Stimulated activated CD8-positive, alpha-beta memory T cell treated with anti-CD3 and anti-CD28 coated beads, Interleukin-2, amount 100 ng/mL, for 1 hour (primary cell): ENCODE measurements at places on chromosomes 7 and 10.

DNA sequence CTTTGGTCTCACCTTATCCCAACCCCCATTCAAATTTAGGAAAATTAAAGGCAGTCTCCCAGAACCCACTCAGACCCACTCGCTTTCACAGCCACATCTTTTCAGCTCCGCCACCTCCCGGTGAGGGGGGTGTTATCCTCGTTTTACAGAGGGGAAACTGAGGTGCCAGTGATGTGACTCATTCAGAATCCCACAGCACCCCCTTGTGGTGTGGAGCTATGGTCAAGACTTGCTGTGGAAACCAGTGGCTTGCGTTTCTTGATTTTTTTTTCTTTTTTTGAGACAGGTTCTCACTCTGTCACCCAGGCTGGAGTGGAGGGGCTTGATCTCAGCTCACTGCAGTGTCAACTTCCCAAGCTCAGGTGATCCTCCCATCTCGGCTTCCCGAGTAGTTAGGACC, 27.6 kb downstream of the SLC35G1 start:
- no peak for DNase-seq

DNA sequence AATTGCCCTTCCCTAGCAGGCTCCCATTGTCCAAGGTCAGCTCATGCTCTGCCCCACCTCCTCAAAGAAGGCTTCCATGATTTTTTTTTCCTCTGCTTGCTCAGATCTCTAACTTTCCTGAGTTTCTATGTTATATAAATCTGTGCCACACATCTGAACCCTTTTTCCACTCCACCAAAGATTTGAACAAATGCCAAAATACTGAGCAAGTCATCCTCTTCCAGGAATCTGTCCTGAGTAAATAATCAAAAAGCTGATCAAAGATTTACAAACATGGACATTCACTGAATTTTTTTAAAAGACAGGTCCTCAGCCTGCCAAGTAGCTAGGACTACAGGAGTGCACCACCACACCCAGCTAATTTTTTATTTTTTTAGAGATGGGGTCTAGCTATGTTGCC, 102.8 kb upstream of the ARID5B start:
- DNase-seq: no peak

GRCh38 chr7:154584352-154585252, 418.3 kb downstream of the PAXIP1 start:
- DNase-seq: no peak

DNA sequence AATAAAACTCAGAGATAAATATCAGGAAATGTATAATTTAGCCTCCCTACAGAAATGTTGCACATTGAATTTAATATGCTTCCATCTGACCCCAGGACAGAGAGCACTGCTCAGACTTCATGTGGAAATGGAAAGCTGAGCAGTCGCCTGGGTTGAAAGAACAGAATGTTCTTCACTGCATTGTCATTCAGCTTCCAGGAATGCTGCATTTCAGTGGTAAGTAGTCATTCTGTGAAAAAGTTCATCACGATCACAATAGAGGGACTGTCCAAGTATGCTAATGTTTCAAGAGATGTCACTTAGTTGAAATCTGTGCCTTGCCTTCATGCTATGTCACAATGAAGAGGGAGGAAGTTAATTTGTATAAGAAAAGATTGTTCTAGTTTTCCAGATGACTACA, 147.3 kb downstream of the NRCAM start:
- DNase-seq: no peak

DNA sequence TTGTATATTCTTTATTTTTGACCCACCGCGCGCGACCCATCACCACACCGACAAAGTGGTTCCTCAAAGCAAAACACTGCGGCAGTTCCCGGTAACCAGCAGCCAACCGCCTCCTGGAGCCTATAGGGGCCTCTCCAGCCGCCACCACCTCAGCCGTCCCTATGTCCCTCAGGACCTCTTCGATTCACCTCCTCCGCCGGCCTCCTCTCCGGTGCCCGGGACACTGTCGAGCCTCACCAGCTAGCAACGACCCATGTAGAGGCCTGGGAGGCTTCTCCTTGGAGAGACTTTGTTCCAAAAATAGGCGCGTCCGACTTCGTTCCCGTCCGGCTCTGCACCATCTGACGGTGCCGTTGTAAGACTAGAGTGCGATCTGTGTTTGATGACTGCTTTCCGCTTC, 158.8 kb downstream of the HGF start:
- DNase-seq: no peak

- no peak for DNase-seq
Observed at GRCh38 chr7:106520962-106521514, 139.9 kb downstream of the CCDC71L start.

DNA sequence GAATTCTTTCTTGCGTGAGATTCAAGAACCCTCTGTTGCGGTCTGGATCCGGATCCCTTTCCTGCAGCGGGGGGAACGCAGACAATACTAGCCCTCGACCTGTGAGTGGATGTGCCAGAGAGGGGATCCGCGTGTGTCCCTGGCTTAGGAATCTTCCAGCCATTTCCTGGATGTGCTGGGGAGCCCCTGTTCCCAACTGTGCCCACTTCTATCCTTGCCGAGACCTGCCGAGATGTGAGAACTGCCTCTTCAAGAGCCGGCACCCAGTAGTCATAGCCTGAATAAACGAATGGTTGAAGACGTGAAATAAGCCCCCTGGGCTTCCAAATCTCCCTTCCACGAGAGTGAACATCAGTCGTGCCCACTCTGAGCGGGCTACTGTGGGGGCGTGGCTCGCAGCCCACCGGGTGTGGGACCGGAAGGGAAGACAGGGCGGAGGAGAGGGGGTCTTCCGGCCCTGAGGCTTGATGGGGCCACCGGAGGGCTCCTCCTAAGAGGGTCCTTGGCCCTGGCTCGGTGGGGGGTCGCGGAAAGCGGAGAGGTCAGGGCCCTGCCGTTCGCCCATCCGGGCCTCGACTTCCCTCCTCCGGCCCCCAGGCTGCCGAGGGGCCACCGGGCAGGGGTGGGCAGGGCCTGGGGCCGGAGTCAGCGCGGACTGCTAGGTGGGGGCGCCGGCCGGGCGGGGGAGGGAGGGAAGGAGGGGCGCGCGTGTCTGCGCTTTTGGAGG, 1.3 kb upstream of the CCDC136 start:
- no peak for DNase-seq

DNA sequence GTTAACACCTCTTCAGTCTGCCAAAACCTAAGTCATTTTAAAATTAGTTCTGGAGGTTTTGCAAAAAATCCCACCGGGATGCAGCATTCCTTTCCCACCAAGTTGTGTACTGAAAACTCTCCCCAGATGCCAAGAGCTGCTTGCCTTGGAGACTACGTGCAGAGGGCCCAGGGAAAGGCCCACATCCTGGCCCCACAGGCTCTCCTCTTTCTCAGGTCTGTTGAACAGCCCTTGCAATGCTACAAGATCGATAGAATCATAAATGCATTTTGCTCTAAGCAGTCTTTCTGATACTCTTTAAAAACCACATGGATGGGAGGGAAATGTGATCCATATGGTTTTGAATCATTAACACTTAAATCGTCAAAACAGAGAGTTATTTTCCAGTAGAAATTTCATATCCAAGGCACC, 126.7 kb upstream of the ZMIZ1 start:
- DNase-seq: no peak

DNA sequence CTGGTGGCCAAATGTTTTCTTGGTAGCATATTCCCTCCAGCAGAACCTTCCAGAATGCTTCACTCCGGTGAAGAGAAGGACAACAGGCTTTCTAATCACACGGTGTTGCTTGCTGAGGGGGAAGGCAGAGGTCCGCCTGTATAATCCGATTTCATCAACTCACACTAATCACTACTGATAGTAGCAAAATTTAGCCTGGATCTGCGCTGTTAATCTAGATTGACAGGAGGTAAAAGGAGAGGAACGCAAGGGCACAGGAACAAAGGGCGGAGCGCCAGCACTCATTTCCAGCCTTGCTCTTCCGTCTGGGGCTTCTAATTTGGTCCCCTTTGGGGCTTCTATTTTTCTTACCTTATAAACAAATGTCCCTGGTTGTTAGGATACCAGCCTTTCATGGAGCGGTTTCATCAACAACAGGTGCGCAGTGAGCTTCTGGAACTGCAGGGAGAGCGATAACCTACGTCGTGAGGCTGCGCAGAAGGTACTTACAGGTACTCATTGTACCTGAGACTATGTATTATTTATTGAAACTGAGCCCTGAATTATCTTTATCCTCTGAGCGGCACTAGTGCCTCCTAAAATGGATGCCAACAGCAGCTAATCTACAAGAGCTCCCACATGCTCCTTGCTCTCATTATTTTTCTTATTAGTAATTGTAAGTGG, 150.6 kb downstream of the CACNB2 start:
- no peak for DNase-seq

DNA sequence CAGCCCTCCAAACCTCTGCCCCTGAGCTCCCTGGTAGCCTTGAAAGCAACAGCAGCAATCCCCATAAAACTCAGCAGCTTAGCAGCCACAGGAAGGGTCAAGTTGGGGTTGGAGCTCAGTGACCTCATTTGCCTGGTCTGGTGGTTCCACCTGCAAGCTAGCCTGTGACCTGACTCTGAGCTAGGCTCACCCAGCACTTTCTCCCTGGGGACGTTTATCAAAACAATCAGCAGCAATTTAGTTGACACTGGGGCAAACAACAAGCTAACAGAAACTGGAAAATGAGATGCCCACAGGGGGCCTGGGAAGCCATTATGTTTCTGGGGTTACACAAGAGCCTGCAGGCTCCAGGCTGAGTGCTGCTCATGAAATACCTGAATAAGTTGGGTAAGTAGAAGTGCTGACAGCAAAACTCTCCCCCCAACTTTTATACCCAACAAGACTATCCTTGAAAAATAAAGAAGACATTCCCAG, 22.4 kb upstream of the CRYGN start:
- no peak for DNase-seq

DNA sequence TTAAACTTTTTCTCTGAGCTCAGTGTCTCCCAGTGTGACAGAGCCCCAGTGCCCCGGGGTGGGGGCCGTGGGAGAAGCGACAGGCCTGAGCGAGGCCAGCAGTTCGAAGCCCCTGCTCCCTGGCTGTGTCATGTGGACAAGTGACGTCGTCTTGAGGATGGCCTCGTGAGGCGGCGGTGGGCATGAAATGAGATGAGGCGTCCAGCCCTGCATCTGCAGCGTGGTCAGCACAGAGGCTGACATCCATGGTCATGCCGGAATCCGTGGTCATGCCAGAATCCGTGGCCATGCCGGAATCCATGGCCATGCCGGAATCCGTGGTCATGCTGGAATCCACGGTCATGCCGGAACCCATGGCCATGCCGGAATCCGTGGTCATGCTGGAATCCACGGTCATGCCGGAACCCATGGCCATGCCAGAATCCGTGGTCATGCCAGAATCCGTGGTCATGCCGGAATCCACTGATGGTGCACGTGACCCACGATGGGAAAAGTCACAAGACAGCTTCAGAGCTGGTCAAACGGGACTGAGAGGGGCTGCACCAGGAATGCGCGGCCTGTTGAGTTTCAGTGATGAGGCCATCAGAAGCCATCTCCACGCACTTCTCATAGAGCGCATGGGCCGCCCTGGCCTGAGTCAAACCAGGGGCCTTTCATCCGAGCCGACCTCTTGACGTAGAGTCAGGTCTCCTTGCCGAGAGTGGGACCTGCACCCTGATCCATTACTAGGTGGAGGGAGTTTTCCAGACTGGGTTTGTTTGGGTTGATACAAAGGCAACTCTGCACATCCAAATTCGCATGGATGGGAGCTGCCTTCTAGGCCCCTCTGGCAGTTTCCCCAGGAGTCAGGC, 342.5 kb downstream of the PTPRN2 start:
- DNase-seq: no peak

GRCh38 chr7:91103363-91103762, 160.9 kb upstream of the FZD1 start:
- no peak for DNase-seq

DNA sequence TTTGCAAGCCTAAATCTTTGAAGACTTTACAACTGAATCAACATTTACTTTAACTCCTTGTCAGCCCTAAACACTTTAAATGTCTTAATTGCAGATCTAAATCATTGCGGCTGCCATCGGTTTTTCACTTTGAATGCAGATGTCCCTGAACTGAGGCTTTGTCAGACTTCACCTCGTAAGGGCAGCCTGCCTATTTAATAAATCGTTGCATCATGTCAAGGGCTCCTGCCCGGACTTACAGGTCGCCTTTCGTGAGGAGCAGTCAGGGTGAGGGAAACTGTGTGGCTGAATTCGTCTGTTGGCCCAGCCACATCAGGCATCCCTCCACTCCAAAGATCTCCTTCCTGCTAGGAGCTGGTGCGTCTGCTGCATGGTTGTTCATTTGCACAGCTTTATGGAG, 368.2 kb upstream of the NPVF start:
- no peak for DNase-seq

GRCh38 chr7:69889338-69889975, 291.2 kb downstream of the AUTS2 start:
- no peak for DNase-seq

DNA sequence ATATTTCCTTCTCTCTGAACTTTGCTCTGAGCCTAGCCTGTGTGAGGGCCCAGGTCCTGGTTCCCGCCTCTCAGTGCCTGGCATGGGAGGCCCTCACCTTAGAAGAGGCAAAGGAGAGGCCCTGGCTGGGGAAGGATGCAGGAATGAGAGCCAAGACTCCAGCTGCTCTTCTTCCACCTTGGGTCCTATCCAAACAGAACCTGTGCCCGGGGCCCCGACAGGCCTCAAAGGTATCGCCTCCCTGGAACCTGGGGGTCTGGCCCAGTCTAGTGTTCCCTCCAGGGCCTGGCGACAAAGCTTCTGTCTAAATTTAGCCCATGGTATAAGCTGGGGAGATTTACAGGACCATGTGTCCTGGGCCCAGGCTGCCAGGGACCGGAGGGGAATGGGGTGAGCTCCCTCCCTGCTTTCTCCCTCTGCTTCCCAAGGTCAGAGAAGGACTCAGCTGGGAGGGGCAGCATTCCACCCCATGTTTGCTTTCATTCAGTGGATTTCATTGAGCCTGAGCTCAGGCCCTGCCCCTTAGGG, 12.0 kb upstream of the CRHR2 start:
- no peak for DNase-seq

GRCh38 chr10:92839191-92840085, 8.9 kb upstream of the EXOC6 start:
- peak; percentile 17 for DNase-seq

GRCh38 chr10:6928586-6928985, 348.5 kb upstream of the PRKCQ start:
- no peak for DNase-seq

- DNase-seq: no peak
Observed at GRCh38 chr10:74924251-74924963, 98.0 kb downstream of the KAT6B start.

GRCh38 chr7:41039981-41040380, 662.9 kb downstream of the INHBA start:
- DNase-seq: no peak

GRCh38 chr10:57026307-57026706, 665.2 kb upstream of the ZWINT start:
- no peak for DNase-seq

DNA sequence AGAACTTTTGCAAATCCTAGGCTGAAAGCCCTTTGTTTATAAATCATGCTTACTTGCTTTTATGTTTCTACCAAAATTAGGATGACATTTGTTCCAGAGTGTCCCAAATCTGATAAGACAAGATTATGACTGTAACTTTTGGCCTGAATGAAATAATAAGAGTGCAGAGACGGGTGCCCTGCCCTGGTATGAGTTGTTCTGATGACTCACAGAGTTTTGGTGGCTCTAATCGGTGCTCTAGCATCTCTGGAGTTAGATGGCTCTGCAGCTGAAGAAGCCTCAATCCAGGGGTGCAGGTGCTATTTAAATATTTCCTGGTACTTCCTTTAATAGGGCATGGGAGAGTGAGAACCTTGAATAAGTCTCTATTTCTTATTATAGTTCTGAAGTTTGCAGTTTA, 102.2 kb upstream of the ELMO1 start:
- DNase-seq: no peak
